ENCODE measurements at places on chromosomes 3 and 15.

GRCh38 chr15:32739522-32740063, 21.8 kb downstream of the GREM1 start:
- DNase-seq: no peak

DNA sequence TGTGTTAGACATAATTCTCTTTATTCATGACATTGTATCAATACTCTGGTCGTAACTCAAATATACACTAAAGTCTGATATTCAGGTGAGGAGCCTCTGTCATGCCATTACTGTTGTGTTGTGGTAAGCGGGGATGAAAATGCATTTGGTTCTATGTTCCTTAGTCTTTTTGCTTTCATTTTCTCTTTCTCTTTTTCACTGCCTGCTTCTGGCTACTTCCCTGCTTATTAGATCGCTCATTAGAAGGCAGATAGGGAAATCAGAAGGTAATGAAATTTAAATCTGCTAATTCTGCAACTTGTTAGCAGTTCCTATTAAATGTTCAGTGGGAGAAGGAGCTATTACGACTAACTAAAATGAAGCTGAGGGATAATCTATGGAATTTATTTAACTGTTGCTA, 345.0 kb downstream of the GRM7 start:
- DNase-seq: no peak

DNA sequence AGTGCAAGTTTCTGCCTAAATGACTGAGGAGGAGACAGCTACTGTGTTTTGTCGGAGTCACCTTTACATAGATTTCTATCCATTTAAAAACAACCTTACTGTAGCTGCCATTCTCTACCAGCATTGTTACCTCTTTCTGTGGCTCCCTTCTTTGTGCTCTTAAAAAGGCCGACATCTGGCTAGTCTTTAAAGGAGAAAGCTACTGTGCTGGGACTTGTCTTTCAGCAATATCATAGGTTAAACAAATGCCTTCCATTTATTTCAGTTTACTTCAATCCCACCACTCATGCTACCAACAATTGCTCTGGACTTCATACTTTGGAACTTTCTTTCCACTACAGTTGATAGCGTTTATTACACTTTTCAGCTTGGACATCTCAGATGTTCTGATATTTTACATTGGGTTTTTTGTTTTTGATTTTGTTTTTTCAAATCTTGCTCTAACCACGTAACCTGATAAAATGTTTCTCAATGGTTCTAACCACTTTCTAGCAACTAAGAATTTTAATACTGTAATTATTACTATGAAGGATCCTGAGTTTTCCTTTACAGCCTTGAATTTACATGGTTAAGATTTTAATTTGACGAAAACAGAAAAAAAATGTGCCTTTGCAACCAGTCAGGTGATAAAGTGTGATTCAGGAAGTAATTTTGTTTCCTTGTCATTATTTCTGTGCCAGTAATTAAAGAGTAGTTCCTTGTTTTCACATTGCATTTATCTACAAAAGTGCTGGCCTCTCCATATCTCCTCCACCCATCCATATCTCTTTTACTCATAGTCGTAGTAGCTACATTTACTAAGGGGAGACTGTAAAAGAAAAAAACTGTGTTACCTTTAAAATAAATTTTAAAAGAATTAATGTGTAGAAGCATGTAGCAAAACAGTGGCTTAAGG, 1.3 kb upstream of the CBLB start:
- DNase-seq: no peak

DNA sequence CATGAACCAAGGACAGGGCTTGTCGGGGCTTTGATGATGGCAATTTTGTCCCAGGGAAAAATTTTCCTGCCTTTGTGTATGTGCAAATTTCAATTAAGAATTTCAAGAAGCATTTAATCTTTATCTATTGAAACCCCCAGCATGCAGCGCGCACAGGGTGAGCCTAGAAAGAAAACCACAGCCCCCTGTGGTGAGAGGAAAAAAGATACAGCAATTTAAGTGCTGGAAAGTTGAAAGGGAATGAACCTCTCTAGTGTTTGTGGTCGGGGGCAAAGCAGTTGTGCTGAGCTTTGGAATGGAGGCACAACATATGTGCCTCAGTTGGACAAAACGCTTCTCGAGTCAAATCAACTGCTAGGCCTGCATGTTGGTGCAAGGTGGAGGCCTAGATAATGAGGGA, 111.8 kb upstream of the C15orf61 start:
- DNase-seq: no peak
